Fibroblast of pulmonary artery (primary cell): ENCODE measurements at places on chromosomes 7 and 10.

GRCh38 chr10:95756041-95756761, at the start of gene ENTPD1:
TSS of gene ENTPD1 (plus strand) at chr10:95756163. CDS start at chr10:95756240, 77 bp downstream.
- DNase-seq: peak; percentile 67

DNA sequence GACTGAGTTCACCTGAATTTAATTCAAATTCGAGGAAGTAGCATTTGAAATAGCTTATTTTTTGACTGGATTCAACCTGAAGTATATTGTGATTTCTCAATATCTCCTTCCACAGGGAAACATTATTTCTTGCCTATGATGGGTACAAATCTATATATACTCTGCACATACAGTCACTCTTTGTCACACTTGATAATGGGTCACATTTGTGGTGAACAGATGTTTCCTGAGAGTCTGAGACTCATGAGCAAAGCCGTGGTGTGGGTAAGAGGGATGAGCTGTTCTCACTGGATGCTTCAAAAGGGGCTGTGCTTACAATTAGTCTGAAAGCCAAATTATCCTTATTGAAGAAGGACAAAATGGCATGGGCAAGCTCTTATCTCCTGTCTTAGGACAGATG, 18.0 kb upstream of the TBXAS1 start:
- DNase-seq: no peak

GRCh38 chr7:107291434-107291833, 122.6 kb downstream of the HBP1 start:
- DNase-seq: no peak

DNA sequence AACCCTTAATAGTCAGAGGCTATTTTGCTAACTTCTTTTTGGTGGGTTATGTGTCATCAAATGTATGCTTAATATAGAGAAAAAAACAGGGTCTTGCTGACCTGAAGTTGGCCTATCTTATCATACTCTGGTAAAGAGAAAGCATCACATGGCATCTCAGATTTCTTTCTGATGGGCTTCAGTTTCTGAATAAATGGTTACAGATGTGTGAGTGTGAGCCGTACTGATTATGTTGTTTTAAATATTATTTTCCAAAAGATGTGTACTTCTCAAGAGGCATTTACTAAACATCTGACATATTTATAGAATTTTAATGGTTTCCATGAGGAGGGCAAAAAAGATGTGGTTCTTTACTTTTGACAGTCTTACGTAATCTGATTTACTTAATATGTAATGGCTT, 28.4 kb downstream of the BBS9 start:
- DNase-seq: no peak

- no peak for DNase-seq
Measured at GRCh38 chr7:26275213-26275612, 16.4 kb upstream of the SNX10 start.

- peak; percentile 2 for DNase-seq
Measured at GRCh38 chr10:97858001-97858439, 8.4 kb downstream of the GOLGA7B start.

DNA sequence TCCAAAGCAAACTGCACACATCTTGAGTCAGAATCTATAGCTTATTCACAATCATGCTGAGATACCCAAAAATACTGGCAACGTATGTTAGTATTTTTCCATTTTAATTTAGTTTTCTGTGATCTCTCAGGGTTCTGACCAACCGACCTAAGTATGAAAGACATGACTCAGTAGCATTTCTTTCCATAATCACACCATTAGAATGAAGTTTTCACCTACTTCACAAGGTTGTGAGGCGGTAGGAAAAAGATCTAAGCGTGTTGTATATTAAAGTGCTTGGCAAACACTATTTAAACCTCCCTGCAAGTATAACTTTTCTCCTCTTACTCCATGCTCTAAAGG, 49.1 kb downstream of the PLCE1 start:
- no peak for DNase-seq

DNA sequence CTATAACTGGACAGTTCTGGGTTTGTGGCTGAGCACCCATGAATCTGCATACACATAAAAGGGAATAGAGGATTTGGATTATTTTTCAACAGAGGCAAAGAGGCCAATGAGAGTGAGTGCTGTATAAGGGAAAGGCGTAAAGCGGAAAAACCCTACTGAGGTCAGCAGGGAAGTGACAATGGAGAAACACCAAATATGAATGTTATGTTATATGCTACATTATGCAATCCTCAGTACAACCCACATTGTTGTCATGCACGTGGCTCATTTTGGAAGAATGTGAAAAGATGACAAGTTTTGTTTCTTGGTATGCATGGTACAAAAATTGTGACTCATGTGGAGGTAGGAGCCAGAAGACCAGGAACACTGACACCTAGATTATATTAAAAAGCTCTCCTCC, 113.6 kb upstream of the AMPH start:
- peak; percentile 91 for DNase-seq

GRCh38 chr10:125006188-125006680, 64.3 kb downstream of the ZRANB1 start:
- peak; percentile 48 for DNase-seq

- no peak for DNase-seq
Measured at GRCh38 chr7:17195576-17195975, 102.9 kb upstream of the AHR start.

- DNase-seq: peak; percentile 16
Measured at GRCh38 chr7:127997226-127997922, 33.9 kb downstream of the LRRC4 start.

DNA sequence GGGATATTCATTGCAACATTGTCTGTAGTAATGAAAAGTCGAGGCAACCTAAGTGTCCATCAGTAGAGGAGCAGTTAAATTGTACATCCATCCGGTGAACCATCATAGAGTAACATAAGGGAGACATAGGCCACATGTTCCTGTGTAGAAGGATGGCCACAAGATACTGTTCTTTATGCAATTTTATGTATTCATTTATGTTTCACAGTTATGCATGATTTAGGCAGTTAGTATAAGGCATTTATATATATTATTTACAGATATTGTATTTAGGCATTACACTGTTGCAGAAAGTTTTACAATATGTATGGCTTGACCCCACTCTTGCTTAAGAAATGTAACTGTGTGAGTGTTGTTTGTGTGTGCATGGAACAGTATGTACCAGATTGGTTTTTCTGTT, 36.0 kb upstream of the CDH23 start:
- no peak for DNase-seq

DNA sequence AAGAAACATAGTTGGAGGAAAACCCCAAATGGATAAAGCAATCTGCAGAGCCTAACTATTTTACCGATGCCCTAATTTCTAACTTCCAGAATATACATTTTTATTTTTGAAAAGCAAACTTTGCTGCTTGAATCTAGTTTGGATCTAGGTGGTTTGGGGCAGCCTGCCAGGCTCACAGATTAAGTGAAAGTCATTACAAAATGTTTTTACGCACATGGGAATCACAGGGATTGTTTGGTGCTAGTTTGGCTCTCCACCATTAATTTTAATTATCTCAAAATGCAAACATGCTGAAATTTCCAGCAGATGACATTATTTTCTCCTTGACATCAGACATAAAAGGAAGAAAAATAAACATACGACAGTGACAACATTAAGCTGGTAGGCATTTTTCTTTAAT, 166.7 kb upstream of the INHBA start:
- peak; percentile 49 for DNase-seq

- peak; percentile 97 for DNase-seq
Measured at GRCh38 chr10:75401569-75402485, at the start of gene ZNF503. TSS of gene ZNF503 (minus strand) at chr10:75401764. CDS start at chr10:75401419, 345 bp downstream.

GRCh38 chr7:40331915-40332314, 197.1 kb downstream of the SUGCT start:
- DNase-seq: no peak

GRCh38 chr7:37833107-37833817, 15.1 kb upstream of the NME8 start:
- peak; percentile 67 for DNase-seq

DNA sequence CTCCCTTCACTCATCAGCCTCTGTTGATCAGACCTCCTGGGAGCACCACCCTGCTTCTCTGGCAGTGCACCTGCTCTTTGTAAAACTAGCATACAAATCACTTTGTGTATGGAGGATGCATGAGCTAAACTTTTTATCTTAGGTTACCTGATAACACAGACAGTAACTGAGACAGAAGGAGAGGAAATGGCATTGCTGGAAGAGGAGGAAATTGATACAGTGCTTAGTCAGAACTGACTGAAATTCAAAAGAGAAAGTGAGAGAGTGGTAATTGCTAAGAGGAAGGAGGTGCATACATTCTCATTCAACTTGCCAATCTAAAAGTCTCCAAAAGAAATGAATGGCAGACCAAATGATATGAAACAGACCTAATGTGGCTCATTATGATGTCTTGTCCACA, 1120.7 kb downstream of the GATA3 start:
- no peak for DNase-seq

- no peak for DNase-seq
Measured at GRCh38 chr10:72074574-72075375, 13.6 kb downstream of the SPOCK2 start.

DNA sequence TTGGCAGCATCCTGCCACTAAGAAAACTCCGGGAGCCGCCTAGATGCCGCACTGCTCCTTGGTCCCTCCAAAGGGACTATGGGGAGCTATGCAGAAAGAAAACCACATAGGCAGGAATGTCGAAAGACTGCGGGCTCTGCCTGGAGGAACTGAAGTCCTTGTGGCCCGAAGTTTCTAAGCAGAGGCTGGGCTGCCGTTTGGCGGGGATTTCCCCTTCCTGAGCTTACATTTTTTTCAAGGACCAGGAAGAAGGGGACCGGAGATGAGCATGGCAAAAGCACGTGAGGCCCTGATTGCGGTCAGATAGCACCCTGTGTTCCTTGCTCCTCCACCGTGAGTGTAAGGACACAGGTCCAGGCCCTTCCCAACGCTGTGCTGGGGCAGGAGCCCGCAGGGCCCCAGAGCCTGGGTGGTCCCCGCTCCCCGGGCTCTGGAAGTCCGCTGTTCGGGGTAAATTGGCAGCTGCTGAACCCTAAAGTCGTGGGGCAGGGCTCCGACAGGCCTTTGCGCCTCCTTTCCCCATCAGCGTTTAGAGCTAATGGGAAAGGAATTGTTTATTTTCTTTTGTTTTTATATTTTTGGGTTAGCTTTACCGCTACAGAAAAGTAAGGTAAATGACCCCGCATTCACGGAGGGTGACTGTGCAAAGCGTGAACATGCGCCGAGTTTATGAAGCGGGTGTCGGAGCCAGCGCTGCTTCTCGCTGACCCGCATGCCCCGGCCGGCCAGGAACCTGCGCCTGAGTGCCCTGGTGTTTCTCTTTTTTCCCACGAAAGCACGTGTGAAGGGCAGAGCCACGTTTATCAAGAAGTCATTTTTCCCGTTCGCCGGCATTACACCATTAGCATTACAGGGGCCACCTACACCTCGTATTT, 356.5 kb upstream of the ZNF32 start:
- no peak for DNase-seq

GRCh38 chr7:147569116-147569913, 1021.3 kb upstream of the C7orf33 start:
- DNase-seq: no peak

- no peak for DNase-seq
Measured at GRCh38 chr7:116135306-116135705, 75.0 kb upstream of the TES start.

GRCh38 chr10:19705250-19705649, 111.0 kb upstream of the PLXDC2 start:
- DNase-seq: no peak

DNA sequence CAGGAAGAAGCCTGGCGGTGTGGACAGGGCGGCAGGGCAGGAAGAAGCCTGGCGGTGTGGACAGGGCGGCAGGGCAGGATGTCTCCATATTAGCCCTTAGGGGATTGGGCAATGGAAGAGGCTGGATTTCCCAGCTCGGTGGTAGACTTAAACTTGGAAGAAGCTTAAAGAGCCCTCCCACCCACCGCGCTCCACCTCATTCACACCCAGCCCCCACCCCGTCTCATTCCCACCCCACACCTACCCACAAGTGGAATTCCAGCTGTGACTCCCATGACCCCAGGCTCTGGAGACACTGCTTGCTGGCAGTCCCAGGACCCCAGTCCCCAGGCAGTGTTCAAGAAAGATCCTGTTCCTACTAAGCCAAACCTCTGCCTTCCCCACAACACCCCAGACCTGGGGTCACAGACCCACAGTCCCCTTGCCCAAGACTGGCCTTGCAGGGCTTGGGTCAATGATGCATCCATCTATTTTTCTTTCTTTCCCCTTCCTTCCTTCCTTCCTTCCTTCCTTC, 34.0 kb downstream of the SPDYE6 start:
- no peak for DNase-seq

DNA sequence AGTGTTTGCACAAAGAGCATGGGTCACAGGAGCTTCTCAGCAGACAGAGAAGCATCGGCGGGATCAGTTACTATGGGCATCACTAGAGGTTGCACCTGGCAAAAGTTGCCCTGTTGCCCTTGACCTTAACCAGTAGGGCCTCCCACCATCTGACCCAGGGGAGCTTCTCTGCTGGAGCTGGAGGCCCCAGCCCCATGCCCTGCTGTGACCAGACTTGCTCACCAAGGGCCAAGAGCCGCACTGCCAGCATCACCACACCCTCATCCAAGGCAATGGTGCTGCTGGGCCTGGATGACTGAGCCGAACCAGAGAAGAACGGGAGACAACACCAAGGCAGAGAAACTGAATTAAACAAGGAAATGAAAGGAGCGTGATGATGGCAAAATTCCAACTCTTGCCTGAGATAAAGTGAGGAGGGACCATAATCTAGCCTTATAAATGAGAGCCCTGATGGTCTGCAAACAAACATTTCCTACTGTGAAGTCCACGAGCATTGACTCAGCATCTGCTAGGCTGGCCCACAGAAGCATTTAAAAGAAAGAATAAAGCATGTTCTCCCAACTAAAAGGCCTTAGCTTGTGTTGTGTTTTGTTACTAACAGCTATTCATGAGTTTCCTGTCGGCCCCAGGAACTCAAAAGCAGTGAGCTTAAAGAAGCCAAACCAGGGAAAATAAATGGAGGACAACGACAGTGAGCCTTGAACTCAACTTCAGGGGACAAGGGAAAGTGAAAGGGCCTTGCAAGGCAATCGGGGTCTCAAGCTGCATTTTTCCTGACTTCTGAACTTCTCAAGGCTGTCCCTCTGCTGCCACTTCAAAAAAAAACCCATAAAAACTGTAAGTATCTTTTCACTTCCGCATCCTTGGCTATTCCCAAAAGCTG, 60.4 kb downstream of the AFAP1L2 start:
- DNase-seq: no peak
